ENCODE measurements at places on chromosomes 7 and 10.

DNA sequence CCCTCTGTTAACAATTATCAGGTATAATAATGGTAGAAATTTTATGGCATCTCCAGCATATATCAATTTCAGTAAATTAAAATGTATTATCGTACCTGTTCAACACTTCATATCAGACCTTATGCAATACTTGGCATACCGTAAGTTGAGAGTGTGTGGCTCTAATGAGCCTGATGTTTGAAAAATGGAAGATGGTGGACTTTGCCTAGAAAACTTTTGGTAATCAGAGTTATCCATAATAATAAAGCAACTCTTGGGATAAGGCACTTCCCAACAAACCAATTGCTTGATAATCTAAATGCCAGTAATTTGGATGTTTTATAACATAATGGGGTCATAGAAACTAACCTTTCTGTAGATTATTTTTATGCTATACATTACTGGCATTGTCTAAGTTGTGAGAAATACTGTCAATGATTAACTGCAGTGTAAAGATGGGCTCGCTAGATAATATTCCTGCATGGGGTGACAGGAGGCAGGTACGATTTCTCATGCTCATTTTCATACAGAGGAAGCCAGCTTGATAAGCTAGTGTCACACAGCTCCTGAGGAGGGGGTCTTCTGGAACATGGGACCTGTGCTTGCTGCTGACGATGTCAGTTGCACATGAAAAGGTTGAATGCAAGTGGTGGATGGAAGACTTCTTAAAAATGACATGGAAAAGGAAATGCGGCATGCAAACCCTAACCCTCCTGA, 27.8 kb upstream of the DMBT1 start:
- DNase-seq, result no peak

GRCh38 chr7:156499247-156499881, 141.2 kb upstream of the RNF32 start:
- no peak for DNase-seq

- no peak for DNase-seq
These were observed 957.8 kb downstream of the GATA3 start for GRCh38 chr10:9012312-9012711.

GRCh38 chr10:112208292-112208691, 24.7 kb upstream of the GPAM start:
- no peak for DNase-seq

GRCh38 chr10:31187607-31188210, 131.3 kb upstream of the ZEB1 start:
- no peak for DNase-seq

DNA sequence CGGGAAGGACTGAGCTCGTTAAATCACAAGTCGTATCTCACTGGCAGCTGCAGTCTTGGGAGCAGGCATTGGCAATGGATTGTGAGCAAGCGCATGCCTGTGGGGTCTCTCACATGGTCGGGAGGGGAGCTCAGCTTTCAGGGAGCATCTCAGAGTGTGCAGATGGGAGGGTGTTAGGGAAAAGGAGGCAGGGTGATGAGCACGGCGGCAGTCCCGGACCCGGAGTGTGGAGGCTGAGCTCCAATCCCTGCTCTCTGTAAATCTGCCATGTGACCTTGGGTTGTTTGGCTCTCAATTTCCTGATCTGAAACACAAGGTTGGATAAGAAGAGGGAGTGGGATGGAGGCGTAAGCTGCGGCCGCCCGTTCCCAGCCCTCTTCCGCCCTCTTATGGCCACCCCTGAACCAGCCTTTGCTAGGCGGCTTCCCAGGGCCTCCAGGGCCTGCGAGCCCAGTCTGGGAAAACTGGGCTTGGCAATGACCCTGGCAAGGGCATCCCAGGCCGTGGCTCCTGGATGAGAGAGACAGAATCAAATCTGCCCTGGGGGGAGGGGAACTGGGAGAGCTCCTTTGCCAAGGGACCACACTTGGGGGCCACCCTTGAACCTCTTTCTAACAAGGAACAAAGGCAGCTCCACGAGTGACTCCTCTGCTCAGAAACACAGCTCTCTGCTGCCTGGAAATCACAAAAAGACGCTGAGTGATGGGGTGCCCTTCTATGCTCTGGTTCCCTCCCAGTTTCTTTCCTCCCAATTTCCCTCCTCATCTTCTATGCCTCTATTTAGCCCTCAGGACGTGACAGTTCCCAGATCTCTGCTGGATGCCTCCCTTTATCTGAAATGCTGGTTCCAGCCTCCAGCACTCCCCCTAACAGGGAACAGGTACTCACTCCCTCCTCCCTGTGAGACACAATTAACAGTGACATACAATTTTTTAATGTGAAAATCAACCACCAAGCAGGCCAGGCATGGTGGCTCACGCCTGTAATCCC, 41.7 kb upstream of the LOXL4 start:
- DNase-seq, result no peak

GRCh38 chr10:78692071-78692470, 376.7 kb upstream of the ZMIZ1 start:
- no peak for DNase-seq

- DNase-seq, result no peak
These were observed 43.4 kb downstream of the LDB3 start for GRCh38 chr10:86711513-86712316.

- DNase-seq, result no peak
These were observed 13.2 kb downstream of the ORAI2 start for GRCh38 chr7:102446387-102447156.

DNA sequence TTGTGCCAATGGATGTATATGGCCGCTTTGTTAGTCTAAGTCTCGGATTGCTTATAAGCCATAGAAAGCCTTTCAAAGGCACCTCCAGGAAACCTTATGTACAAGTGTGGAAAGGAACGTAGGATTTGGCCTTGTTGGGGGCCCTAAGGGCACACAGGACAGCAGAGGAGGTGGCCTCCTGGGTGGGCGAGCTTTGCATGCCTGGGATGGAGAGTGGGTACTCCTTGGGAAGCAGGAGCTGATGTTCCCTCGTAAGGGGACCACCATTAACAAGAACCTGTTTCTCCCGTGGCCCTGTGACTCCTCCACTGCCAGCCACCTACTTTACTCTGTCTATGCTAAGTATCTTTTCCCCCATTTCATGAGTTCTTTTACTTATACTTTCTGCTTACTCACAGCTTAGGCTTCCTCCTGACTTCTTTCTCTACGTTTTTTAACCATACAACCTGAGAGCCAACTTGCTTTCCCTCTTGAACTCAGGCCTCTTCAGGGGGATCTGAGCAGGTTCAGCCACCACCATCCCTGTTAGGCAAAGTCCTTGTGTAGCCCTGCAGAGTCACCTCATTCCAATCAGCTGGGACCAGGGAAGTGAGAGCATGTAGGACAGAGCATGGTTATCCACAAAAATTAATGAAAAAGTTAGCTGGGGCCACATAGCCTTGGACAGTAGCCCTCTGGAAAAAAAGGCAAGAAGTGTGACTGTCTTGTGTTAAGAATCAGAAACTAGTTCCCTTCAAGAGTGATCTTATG, 118.9 kb downstream of the NEBL start:
- no peak for DNase-seq

- DNase-seq, result no peak
These were observed 55.0 kb downstream of the COL13A1 start for GRCh38 chr10:69856601-69857166.

GRCh38 chr7:132577206-132578049, 1.2 kb upstream of the PLXNA4 start:
- DNase-seq, result no peak

GRCh38 chr7:80587538-80587937, 50.9 kb upstream of the CD36 start:
- DNase-seq, result no peak

GRCh38 chr7:4113271-4113670, 568.8 kb upstream of the FOXK1 start:
- no peak for DNase-seq

- DNase-seq, result no peak
These were observed 28.0 kb downstream of the GRK5 start for GRCh38 chr10:119235356-119235755.

- DNase-seq, result no peak
These were observed 1.9 kb downstream of the AUTS2 start for GRCh38 chr7:69599955-69600709.

DNA sequence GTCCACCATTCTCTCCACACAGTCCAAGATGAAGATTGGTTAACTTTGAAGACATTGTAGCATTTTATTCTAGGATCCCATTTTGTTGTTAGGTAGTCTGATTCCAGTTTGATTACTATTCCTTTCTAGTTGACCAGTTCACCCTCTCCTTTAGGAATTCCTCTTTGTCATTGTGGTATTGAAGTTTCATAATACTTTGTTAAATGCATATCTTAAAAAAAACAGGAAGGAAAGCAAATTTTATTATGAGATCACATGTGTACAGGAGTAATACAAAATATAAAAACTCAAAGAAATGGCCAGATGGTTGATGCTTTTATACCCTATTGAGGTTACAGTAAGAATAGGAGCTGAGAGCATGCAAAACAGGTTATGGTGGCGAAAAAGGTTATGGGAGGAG, 15.5 kb upstream of the SEMA3C start:
- no peak for DNase-seq

DNA sequence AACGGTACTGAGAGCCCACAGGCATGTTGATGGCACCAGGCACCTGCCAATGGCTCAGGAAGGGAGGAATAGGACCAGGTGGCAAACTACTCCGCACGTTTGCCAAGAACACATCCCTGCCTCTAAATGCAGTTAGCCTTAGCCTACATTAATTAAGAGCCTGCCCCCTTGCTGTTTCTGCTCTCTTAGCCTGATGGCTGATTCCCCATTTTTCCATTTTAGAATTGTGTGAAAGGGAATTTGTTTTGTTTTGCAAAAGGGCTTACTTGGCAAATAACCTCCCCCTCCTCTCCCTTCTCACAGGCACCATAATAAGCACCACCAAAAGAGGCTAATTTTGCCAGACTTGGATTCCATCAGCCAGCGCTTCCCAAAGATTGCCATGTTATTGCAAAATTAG, 1203.2 kb downstream of the SORCS3 start:
- no peak for DNase-seq

DNA sequence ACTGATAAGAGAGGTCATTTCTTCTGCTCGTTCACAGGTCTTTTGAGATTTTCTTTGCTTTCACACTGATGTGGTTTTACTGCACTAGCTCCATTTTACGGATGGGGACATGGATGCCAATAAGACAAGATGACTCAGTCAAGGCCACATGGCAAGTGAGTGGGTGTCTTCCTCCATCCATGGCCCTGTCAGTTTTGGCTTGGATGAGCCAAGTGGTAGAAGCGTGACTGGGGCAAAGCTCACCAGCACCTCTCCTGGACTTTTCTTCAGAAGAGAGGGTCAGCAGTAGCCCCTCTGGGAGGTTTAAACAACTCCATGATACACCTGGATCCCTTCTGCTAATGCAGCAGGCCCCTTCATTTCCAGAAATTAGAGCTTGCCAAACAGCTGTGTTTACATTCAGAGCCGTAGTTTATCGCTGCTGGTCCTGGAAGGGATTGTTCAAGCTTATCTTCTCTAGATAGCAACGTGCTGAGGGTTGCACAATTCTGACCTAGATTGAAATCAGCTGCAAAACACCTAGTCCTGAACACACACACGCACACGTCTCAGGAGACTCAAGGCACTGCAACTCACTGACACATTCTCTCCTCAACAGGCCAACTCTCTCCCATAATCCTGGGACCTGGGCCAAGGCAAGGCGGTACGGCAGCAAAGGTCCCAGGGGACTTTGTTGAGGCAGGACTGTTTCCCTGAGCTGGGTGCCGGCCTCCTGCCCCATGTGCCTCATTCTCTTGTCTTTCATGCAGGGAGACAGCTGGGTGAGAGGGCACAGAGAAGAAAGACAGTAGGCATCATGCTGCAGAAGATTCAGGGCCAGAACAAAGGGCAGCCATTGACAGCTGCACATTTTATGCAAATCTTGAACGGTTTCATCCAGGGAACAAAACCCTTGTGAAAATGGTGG, 14.2 kb upstream of the PDCD4 start:
- DNase-seq, result no peak

DNA sequence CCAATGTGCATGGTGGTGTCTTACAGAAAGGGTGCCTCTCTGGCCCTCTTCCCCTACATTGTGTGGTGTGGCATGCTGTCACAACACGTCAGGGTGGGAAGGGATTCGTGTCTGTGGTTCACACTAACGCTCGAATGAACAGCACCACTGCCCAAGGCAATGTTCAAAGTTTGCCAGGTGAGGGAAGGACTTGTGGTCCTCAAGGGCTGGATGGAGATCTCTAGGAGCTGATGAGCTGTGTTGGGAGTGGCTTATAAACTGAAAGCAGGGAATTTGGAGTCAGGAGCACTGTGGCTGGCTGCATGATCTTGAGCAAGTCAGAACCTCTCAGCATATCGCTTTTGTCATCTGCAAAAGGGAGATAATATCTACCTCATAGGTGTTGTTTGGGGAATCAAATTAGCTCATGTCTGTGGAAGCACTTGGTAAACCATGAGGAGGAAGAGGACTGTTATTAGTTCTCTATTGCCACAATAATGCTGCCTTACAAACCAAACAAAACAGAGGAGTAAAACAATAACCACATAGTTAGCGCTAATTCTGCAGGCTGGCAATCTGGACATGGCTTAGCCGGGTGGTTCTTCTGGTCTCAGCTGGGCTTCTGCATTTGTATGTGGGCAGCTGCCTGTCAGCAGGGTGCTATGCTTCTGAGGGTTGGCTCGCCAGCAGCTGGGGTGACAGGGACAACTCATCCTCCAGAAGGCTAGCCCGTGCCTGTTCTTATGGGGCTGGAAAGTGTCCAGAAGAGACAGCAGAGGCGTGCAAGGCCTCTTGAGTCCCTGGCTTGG, 22.9 kb upstream of the C10orf105 start:
- DNase-seq, result no peak

GRCh38 chr7:98551611-98552273, 65.3 kb upstream of the NPTX2 start:
- DNase-seq, result no peak

DNA sequence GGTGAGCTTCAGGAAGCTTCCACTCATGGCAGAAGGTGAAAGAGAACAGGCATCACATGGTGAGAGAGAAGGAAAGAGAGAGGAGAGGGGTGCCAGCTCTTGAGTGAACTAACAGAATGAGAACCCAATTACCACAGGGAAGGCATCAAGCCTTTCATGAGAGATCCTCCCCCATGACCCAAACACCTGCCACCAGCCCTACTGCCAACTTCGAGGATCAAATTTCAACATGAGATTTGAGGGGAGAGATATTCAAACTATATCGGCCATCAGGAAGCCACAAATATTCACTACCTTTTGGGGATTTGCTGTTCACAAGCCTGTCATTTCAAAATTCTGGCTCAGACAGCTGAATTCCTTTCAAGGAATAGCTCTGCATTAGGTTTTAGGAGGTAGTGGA, 39.9 kb upstream of the SMNDC1 start:
- DNase-seq, result no peak

- no peak for DNase-seq
These were observed 35.6 kb downstream of the SP4 start for GRCh38 chr7:21463524-21463923.

DNA sequence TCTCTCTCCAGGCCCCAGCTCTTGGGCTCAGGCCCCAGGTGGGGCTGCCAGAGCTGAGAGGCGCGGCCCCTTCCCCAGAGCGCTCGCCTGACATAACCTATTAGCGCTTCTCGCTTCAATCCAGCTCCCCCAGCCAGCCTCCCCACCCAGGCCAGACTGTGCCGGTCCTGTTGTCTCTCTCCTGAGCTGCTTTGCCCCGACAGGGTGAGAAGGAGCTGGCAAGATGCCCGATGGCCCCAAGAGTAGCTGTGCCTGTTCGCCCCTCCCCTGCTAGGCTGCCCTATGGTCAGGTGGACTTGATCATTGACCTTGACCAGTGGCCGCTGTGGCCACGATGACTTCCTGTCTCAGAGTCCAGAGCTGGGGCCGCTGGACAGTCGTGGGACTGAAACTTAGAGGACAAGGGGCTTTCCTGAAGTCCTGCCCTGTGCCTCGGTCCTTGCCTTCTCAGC, 9.1 kb downstream of the TMEM270 start:
- no peak for DNase-seq

- DNase-seq, result no peak
These were observed 713 bp downstream of the LZTS2 start for GRCh38 chr10:101000127-101000914.
